Stimulated activated naive B cell treated with anti-CD40 and anti-IgM and Interleukin-4, amounts not matched to agents 10 μg/mL and 1 μg/mL and 100 μg/mL, for 72 hours (primary cell): ENCODE measurements at places on chromosomes 1 and 21.

DNA sequence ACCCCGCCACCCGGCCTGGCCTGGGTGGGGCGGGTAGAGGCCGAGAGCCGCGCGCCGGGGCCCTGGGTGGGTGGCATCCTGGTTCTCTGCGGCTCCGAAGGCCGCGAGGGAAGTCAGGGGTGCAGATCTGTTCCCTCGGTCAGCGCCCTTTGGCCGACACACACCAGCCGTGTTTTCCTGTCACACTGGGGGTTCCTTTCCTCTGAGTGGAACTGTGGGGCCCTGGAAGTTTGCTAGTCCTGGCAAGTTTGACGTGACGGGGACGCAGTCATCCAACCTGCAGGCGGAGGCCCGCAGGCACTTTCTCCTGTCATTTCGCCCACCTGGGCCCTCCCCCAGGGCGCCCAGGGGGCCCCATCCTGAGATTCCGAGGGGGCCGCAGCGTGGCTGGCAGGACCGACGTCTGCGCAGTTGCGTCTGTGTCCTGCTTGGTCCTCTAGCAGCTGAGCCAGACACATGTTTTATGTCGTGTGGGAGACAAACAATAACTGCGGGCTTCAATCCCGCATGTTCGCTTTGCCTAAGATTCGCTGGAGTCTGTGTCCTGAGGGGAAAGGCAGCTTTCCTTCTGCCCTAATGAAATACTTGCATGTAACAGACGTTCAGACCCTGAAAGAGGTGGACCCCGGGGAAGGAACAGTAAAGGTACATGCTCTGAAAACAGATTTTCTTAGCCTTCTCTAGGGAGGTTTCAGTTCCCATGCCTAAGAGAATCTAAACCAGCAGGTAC is 1.5 kb downstream of the FAM163A start:
- no peak for DNase-seq

DNA sequence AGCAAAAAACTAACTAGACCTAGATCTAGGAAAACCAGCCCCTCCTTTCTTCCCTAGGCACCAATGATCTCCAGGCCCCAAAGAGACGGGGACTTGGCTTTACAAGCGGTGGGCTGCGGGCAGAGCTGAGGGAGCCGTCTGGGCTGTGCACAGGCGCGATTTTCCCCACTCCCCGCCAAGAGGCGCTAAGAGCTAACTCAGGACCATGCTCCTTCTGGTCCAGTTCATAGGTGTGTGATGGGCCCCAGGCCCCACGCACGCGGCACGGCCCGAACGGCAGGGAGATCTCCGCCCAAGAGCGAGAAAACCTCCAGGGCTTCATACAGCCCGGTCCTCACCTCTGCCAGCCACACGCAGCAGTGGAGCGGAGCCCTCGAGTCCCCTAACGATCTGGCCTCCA is 7.5 kb upstream of the GPR153 start:
- no peak for DNase-seq

- peak; percentile 39 for DNase-seq
These were observed 24.4 kb downstream of the CAP1 start for GRCh38 chr1:40064797-40065499.

- DNase-seq: no peak
These were observed 2.0 kb upstream of the ANGEL2 start for GRCh38 chr1:213017447-213018273.

- no peak for DNase-seq
These were observed 8.8 kb downstream of the UBE2J2 start for GRCh38 chr1:1264868-1265272.

DNA sequence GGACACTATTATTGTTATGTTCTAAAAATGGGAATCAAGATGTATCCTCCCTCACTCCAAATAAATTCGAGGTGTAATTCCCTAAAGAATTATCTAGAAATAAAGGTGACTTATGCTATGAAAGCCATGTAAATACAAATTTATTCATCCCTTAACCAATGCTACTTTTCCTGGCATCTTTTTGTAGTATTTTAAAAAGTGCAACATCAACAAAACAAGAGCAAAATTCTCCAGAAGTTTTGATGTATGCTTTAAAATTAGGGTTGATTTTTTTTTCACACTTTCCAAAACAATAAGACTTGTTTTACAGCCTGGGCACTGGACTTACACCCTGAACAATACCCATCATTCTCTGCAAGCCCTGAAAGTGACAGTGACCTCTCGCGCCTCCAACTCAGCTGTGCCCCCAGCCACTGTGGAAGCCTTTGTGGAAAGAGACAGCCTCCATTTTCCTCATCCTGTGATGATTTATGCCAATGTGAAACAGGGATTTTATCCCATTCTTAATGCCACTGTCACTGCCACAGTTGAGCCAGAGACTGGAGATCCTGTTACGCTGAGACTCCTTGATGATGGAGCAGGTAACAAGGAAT is 21.4 kb upstream of the CLCA1 start:
- no peak for DNase-seq

DNA sequence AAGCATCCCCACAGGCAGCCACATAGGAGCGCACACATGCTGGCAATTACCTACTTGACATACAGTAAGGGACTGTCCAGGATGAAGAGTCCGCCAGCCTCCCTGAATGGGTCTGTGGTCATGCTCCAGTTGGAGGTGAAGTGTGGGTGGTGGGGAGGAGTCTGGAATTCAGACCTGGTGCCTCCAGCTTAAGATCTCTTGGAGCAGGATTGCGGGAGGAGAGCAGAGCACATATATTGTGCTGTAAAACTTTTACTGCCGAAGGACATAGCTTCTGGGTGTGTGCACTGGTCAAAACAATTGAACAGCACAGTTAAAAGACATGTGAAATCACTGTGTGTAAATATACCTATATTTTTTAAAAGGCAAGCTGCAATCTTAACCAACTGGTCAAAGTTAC is 17.9 kb downstream of the STK40 start:
- no peak for DNase-seq
